ENCODE measurements at places on chromosomes 6 and 20.

DNA sequence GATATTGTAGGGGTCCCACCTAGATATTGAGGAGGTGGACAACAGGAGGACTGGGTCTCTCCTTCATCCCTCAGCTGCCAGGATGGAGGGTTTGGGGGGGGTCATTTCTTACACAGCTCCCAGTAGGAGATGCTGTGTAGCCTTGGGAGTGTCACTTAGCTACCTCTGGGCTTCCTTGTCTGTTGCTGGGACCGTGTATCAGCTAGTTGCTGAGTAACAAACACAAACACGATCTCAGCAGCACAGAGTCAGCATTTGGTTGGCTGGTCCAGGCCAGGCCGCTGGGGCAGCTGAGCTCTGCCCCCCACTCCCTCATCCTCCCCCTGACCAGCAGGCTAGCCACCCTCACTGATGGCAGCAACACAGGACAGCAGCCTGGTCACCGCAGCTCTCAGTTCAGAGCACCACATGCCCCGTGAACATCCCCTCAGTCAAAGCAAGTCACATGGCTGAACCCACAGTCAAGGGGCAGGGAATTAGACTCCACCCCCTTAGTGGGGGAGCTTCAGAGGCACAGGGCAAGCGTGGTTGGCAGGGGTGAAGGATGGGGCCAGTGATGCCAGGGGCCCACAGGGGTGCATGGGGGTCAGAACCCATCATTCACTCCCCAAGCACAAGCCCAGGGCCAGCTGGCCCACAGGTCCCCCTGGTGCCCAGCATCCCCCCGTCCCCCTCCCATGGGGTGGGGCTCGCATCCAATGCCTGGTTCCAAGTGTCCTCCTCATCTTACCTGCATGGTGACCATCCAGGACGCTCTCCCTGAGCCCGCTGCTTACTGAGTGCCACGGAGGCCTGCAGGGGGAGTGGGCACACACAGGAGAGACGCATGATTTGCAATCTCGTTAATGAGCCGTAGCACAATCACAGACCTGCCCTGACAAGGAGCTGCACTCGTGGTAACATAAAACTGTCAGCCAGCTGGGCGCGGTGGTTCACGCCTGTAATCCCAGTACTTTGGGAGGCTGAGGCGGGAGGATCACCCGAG lies 112.4 kb downstream of the TAF4 start:
- DNase-seq = no peak

DNA sequence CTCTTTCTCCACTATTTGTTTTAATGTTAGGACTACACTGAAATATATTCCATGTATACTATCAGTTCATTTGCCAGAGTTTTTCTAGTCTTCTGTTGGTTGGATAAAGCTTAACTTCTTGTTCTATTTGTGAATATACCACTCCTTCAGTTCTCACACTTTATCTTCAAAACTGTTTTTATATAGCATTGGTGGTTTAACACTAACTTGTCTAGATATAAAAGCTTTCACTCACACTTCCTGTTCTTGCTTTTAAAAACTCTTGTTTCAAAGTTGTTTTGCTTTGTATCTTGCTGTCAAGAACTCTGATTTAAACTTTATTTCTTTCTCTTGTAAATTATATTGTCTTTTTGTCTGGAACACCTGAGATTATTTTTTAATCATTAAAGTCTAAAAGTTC lies 226.8 kb upstream of the TENT5A start:
- DNase-seq = no peak

DNA sequence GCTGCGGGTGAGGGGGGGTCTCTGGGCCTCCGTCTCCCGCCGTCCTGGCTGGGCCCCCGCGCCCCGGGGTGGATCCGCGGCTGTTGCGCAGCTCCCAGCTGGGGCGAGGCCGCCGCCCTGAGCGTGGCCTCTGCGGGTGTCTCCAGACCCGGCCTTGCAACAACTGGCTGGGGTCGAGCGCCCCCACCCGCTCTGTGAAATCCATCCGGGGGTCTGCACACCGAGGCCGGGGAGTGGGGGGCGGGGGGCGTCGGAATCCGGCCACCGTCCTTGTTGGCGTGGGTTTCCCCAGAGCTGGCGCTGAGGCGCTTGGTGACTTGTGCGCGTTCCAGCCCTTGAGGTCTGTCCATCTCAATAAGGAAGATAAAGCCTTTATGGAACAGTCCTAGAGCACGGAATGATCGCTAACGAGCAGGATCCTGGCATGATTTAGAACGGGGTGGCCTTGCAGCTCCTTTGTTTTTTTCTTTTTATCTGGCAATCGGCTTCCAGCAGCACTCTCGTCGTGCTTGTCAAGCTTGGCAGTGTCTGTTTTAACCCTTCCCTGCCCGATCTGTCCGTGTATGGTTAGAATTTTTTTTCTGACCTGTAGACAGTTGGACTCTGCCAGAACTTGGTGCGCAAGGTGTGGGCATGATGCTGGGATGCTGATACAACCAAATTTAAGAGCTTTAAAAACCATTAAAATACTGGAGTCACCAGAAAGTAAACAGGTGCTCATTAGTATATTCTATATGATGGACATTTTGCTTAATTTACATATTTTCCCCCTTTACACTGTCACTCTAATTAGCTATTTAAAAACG lies 675 bp downstream of the DSTN start:
- DNase-seq = peak; percentile 34

DNA sequence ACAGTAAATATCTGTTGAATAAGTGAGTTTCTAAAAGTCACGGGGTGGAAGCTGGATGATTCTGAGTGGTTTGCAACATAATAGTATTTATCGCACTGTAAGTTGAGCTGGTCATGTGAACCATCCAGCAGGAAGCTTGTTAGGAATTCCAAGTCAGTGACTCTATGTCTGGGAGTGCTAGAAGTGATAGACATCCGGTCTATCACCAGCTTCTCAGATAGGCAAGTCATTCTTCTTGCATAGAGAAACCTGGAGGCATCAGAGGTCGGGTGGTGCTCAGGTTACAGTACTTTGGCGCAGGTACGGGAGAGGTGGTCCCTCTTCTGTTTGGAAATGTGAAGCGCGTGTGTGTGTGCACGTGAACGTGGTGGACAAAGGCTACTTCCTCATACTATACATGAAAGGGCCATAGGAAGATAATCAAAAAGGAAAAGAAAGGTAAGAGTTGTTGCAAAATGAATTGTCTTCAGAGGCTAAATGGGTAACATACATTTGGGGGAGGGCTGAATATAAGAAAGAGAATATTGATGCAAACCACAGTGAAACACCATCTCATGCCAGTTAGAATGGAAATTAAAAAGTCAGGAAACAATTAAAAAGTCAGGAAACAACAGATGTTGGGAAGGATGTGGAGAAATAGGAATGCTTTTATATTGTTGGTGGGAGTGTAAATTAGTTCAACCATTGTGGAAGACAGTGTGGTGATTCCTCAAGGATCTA lies 299.3 kb upstream of the ZFP64 start:
- DNase-seq = peak; percentile 65

DNA sequence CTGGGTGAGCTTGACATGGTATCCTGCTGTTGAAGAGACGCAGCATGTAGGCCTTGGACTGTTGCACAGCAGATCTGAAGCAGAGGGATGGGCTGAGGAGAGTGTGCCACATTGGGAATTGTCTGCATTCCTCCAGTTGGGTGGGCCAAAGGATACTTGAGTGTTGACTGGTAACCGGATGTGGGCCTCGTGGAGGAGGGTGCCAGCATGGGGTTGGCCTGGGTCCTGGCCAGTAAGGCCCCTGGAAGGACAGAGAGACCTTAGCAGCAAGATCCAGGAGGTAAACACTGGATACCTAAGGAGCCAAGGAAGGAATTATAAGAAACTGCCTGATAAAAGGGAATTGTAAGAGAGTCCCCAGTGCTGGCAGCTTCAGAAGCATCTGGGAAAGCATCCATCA lies 76.9 kb downstream of the FIG4 start:
- no peak for DNase-seq

- DNase-seq = peak; percentile 6
Measured at GRCh38 chr6:38350942-38351341, 288.8 kb downstream of the BTBD9 start.

DNA sequence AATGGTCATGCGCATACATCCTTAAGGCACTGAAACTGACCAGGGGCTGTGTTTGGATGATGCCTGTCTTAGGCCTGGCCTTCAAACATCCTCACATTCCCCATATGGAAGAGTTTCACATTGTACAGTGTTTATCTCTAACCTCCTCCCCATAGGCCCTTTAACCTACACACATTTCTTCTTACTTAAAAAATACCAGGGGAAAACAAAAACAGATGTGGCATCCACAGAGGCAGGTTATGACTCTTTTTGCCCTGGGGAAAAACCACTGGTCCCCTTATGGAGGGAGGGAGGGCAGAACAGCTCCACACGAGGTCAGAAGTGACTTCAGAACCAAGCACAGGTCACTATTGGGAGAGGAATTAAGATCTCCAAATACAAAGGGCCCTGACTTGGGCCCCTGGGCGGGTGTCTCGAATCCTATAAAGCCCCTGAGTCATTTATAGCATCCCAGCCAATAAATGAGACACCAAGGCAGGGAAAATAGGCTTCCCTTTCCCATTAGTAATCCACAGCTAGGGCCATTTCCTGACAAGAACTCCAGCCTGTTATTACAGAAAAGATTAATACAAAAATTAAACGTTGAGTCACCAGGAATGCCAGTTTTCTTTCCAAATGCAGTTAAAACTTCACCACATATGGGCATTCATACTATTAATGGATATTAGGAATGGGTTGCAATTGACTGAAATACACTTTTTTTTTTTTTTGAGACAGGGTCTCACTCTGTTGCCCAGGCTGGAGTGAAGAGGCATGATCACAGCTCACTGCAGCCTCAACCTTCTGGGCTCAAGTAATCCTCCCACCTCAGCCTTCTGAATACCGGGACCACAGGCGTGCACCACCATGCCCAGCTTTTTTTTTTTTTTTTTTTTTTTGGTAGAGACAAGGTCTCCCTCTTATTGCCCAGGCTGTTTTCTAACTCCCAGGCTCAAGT lies 107.2 kb downstream of the ATP9A start:
- no peak for DNase-seq

GRCh38 chr6:1775441-1775840 lies 165.7 kb downstream of the FOXC1 start:
- DNase-seq = no peak

- DNase-seq = no peak
Measured at GRCh38 chr20:58666702-58667101, 15.6 kb downstream of the STX16 start.

DNA sequence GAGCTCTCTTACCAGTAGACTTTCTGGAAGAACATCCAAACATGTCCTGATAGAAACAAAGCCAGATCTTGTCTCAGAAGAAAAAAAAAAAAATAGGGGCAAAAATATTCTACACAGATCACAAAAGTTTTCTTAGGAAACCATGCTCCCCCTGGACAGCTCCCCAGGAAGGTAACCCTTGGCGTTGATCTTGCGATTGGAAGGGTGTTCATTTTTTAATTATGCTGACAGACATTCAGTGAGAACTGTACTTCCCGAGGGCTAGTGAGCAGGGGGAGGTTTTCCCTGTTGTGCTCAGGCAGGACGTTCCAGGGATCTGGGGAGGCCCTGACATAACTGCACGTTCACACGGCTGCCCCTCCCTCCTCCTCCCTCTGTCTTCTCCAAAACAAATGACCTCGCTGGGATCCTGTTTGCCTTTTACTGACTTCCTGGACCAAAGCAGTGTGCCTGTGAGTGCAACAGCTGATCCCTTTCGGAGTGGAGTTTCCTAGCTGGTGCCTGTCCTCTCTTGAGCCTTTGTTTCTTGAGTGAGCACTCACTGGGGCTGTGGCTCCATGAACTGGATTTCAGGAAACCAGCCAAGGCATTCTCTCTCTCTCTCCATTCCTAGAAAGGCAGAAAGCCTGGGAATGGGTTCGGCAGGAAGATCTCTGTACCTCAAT lies 46.7 kb downstream of the MARCKS start:
- DNase-seq = no peak

DNA sequence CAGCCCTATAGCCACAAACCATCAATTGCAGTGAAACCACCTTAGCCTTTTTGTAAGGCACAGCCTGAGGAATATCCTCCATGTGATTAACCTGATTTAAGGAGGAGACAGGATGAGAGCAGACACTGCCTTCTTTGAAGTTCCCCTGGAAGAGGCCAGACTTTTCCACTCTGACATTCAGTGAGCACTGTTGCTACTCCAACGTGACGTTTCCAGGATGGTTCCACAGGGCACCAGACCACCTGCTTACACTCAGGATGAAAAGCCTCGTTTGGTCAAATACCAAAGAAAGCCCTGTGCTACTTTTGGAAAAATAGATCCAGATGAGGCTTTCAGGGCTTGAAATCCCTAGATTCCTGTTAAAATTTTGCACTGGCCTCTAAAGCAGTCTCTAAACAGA lies 1102.1 kb upstream of the FLRT3 start:
- no peak for DNase-seq

GRCh38 chr6:135875446-135875845 lies 23.9 kb downstream of the PDE7B start:
- no peak for DNase-seq

DNA sequence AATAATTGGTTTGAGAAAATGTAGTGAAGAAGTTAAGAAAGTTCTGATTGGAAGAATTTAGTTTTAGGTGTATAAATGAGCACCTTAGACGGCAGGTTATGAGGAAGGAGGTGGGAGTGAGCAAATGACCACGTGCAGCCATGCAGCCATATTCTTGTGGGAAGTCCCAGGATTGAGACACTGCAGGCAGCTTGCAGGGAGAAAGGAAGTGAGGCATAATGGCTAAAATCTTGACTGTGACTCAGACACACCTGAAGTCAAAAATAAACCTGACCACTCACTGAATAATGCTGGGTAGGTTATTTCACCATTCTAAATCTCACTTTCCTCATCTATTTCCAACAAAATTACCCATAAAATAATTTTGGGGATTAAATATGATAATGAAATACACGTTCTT lies 16.6 kb downstream of the DSE start:
- DNase-seq = peak; percentile 56

GRCh38 chr20:23254505-23254904 lies 96.1 kb upstream of the NXT1 start:
- no peak for DNase-seq

DNA sequence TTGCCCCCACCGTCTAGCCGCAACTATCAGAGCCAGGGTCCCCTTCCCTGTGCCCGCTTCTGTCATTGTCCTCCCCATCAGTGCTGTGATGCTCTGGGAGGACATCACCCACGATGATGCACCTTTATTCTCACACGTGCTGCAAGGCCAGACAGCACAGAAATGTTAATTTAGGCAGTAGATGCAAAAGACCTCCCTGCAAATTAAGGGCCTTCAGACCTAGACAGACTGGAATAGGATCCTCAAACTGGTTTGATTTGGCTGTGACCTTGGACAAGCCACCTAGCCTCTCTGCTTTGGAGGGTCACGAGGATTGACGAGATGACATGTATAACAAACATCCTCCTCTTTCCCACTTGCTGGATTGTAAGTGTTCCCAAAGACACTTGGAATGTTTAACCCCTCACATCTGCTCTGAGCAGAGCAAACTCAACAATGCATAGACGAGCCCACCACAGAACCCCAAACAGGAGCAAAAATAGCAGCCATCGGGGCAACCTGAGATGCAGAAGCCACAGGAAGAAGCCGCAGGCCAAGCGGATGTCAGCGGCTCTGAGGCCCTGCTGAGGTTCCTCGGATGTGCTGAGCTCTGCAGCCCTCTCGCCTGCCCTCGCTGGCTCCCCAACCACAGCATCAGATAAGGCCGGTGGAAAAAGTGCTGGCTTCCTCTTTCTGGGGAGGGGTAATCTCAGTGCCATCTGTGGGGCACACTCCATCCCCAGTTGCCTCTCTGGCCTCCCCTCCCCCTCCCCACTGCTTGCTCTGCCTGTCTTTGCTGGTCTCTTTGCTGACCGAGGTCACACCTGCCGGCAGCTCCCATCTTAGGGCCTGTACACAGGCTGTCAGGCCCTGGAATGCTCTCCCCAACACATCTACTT lies 35.3 kb downstream of the TOX2 start:
- DNase-seq = no peak

Measured in kidney glomerular epithelial cell (primary cell).